ENCODE measurements at places on chromosomes 5 and 9.
A peak's percentile ranks its signal among the peaks of the same experiment; 100 is the strongest.

GRCh38 chr9:89879701-89880100 lies 274.9 kb downstream of the GADD45G start:
- DNase-seq, result peak; percentile 49

DNA sequence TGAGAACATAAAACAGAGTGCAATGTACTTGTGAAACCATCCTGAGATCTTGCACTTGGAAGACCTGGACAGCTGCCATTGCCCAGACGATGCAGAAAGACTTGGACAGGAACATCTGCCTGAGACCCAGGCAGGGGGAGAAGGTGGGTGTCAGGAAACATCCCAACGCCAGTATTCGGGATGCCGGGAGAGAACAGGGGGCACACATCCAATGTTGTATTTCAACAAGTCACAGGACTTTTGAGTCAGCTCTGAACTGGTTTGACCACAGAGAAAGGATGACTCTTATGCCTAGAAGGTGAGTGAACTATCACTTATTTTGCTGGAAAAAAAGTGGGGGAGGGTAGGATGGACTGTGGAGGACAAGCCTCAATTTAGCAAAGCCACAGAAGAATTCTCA lies 124.6 kb downstream of the ROR2 start:
- DNase-seq, result no peak

- peak; percentile 81 for DNase-seq
These were observed 13.7 kb downstream of the GLRX start for GRCh38 chr5:95808686-95809413.

DNA sequence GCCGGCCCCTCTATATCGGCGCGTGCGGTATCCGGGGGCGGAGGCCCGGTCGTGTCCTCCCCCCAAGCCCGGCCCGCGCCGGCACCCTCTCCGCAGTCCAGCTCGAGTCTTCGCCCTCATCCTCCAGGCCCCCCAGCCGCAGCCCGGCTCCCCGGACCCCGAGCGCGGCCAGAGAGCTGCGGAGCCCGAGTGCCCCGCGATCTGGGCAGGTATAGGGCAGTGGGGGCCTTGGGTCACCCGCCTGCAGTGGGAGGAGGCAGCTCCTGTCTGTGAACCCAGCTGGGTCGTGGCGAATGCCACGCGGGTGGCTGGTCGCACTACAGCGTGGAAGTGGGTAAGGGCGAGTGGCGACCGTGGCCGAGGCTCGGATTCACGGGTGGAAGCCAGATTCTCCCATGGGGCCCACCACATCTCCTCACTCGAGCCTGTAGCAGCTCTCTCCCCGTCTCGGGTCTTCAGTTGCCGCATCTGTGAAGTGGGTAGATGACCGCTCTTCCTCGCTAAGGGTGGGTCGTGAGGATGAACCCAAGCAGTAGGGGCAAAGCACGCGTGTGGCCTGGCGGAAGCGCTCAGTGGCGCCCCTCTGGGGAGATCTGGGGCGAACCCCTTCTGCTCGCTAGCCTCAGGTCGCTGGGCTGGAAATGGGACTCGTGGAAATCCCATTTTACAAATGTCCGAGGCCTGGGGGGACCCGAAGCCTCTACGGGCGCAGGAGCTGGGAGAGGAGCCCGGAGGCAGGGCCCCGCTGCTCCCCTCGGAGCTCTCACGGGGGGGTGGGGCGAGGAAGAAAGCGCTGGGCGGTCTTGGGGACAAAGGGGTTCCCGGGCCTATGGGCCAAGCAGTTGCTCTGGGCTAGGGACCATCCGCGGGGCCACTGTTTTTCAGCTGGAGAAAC lies 1.9 kb downstream of the NR5A1 start:
- no peak for DNase-seq

DNA sequence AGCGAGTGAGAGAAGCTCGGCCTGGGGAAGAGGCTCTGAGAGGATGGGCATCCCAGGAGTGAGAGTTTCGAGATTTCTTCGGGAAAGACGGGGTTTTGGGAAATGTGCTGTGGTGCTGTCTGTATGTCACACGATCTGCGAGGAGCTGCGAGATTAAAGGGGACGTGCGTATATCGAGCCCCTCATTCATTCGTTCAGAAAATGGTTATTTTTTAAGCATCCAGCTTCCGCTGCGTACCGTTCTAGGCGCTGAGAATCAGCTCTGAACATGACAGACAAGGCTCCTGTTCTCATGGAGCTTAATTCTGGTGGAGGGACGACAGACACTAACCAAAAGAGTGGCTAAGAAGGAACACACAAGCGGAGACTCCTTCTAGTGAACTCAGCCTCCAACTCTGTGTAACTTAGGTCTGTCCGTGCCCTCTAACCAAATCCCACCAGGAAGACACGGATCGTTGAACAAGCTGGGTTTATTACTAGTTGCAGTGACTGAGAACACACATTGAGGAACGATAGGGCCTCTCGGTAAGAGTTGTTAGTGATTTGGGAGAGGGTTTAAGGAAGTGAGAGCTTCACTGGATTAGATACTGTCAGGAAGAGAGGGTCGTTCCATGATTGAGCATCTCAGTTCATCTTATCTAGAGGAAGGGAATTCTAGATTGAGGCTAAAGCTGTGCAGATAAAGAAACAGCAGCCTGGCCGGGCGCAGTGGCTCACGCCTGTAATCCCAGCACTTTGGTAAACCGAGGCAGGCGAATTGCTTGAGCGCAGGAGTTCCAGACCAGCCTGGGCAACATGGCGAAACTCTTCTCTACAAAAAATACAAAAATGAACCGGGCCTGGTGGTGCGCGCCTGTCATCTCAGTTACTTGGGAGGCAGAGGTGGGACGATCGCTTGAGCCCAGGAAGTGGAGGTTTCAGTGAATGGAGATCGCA lies 1.0 kb upstream of the FBXW11 start:
- DNase-seq, result no peak

DNA sequence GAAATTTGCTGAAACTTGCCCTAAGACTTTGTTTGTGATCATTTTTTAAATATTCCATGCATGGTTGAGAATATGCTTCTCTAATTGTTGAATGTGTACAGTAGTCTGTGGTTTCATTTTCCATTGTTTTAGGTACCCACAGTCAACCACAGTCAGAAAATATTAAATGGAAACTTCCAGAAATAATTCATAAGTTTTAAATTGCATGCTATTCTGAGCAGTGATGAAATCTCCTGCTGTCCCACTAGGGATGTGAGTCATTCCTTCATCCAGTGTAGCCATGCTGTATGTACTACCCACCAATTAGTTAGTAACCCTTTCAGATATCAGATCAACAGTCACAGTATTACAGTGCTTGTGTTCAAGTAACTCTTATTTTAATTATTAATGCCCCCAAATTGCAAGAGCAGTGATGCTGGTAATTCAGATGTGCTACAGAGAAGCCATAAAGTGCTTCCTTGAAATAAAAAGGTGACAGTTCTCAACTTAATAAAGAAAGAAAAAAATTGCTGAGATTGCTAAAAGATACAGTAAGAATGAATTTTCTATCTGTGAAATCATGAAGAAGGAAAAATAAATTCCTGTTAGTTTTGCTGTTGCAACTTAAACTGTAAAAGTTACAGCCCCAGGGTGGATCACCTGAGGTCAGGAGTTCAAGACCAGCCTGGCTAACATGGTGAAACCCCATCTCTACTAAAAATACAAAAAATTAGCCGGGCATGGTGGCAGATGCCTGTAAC lies 79.9 kb upstream of the FBXL17 start:
- DNase-seq, result no peak

GRCh38 chr9:80158554-80159170 lies 586.9 kb downstream of the TLE4 start:
- DNase-seq, result no peak

GRCh38 chr5:37665889-37666288 lies 174.0 kb downstream of the GDNF start:
- peak; percentile 81 for DNase-seq

- DNase-seq, result peak; percentile 67
These were observed 129.9 kb downstream of the RXRA start for GRCh38 chr9:134455934-134456755.

- peak; percentile 78 for DNase-seq
These were observed 20.3 kb downstream of the CAMSAP1 start for GRCh38 chr9:135887021-135887507.

DNA sequence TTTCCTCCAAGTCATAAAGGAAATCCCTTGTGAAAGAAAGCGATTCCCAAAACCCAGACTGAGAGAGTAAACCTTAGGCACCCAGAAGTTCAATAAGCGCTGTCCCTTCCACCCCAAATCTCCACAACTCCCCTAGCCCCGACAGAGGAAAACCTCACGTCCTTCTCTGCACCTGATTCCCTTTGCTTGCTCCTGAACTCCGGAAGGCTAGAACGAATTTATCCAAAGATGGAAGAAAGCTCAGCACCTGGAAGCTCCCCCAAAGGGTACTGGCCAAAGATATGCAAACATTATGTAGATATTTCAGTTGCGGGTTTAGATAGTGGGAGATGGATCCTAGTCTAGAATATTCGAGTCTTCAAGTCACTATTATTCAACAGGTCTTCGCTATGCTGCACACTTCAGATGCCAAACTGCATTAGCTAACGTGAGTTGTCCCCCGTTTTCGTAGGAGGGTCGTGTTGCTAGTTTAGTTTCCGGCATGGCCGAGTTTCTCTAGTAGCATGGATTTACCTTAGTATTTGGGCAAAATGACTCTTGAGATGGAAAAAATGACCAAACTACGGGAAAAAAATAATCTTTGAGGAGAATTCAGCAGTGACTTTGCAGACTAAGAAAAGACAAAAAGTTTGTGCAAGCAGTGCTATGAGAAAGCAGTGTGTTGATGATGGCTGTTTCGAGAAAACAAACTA lies 27.7 kb downstream of the NR2F1 start:
- no peak for DNase-seq

DNA sequence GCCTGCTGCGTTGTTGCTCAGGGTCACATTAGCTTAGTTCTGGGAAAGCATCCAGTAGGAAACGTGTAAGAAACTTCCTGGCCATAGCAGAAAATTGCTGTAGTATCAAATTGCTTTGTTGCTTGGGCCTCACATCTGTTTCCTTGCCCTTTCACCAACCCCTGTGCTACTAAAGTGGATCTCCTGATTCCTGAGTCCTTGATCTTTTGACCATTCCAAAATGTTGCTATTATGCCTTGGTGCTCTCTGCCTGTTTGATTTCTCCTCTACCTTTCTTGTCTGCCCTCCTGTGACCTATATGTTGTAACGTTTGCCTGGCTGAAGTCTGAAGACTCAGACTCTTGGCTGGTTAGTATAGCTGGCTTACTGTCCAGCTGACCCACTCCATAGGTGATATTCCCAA lies 350.5 kb downstream of the ADGRV1 start:
- DNase-seq, result no peak

DNA sequence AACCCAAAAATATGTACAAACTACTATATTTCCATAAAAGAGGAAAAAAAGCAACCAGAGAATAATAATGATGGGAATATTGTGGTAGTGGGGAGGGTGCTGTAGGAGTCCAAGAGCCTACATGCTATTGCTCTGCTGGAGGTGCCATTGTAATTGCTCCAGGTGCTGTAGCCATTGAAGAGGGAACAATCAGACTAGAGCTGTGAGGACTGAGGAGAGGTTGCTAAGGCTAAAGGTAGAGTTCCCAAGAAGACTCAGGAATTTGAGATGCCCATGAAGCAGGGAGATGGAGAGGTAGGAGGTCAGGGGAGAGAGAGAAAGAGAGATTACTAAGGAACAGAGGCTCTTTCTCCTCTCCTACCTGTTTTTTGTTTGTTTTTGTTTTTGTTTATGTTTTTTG lies 394.0 kb downstream of the DMRTA1 start:
- DNase-seq, result no peak

GRCh38 chr5:96148376-96148775 lies 186.7 kb upstream of the ELL2 start:
- DNase-seq, result no peak

DNA sequence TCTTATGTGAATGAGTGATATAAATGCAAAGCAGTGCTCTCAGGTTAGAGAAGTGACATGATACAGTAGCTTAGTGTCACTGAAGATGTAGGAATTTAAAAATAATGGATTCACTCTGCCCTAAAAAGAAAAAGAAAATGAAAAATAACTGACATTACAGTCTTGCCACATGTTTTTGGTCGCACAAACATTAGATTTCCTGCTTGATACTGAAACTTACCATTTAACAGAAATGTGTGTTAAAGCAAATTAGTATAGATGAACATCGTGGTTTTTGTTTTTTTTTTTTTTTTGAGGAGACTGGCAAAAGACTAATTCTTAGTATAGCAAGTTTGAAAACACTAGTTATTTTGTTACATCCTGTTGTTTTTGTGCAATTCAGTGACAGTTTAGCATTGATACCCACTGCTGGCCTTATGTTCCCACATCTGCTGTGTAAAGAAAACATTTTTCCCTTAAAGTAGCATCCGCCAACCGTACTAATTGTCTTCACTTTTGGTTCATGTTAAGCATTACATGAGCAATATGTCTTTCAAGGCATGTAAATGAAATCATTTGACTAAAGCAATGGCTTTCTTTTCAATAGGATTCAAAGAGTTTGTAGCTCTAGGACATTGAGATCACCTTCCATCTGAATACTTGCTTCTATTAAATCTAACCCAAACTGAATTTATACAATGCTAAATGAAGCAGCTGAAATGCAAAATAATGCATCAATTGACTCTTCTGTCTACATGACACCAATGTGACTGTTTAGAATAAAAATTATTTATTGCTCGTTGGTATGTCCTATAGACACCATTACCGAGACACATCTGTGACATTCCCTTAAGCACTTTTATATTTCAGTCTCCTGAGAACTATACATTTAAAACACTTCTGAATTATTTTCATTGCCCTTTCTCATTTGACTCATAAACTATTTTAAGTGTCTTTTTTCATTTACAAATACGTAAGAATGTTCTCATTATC lies 859.1 kb downstream of the MAT2B start:
- DNase-seq, result no peak

DNA sequence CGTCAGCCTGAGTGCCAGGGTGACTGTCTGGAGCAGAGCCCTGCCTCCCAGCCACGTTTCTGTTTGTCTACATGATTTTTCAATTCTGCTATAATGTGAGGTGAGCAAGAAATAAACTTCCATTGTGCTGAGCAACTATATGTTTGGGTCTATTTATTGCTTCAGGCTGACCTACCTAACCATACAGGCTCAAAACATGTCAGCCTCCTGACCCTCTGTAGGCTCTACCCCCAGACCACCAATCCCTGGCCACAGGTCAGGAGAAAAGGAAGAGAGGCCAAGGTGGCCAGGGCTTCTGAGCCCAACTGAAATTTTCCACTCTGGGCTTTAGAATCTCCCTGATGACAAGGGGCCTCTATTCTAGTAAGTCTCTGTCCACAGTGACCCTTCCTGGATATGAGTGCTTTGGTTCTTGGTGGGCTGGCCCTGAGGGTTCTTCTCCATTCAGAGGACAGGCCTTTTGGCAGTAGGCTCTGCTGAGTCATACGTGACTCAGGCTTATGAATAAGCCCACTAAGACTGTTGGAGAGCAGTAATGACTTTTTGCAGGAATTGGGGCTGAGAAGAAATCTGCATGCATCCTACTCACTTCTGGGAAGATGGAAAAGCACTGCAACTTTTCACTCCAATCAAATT lies 117.2 kb upstream of the TBCA start:
- no peak for DNase-seq
